ENCODE measurements at places on chromosomes 7 and 10.

DNA sequence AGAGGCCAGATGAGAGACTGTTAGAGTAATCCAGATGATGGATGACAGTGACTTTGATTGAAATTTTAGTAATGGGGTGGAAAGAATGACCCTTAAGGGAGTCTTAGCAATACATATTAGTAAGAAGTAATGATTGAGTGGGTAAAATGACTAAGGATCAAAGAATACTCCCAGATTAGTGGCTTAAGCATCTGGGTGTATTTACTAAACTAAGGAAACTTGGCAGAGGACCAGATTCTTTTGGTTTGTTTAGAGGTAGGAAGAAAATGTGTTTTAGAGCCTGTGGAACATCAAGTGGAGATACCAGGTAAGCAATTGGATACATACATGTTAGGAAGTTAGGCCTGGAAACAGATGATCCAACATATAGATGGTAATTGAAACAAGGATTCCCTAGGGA is 58.8 kb upstream of the ADRA2A start:
- no peak for DNase-seq

DNA sequence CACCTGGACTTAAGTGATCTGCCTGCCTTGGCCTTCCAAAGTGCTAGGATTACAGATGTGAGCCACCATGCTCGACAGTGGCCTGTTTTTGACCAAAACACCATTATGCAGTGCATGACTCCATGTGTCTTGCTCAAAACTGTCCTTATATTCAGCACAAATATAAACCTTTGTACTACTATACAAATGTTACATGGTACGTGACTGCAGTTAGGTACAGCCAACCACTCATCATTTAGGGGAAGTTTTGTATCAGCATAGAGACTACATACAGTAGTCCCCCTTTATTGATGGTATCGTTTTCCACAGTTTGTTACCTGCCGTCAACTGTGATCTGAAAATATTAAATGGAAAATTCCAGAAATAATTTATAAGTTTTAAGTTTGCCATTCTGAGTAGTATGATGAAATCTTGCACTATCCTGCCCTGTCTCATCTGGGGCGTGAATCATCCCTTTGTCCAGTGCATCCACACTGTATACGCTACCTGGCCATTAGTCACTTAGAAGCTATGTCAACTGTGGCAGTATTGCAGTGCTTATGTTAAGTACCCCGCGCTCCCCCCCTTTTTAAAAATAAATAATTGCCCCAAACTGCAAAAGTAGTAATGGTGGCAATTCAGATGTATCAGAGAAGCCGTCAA is 23.3 kb upstream of the ZNF282 start:
- no peak for DNase-seq

DNA sequence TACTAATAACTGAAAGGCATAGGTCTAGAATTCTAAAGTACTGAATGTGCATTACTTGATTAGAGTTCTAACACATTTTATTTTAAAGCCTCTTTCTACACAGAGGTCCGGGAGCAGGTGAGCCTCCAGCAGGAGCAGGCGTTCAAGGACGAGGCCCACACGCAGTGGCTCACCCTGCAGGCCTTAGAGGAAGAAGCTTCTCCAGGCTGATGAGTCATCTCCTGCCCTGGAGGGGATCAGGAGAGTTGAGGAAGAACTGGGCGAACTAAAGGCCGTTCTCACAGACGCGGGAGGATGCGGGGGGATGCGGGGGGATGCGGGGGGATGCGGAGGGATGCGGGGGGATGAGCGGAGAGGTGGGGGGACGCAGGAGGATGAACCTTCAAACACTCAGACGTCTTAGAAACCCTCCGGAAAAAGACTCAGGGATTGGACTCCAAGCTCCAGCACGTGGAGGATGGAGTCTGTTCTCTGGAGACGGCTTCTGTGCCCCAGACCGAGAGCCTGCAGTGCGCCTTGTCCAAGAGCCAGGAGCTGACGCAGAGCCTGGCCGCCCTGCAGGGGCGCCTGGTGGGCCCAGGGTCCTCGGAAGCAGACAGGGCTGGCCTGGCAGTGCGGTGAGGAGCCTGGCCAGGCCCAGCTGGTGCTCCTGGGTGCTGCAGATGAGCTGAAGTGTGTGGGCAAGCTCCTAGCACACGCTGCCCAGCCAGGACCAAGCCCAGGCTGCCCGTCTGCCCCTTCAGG is 433.7 kb upstream of the TPK1 start:
- DNase-seq, result no peak

- no peak for DNase-seq
These were observed 149.8 kb downstream of the AMPH start for GRCh38 chr7:38481401-38481800.

DNA sequence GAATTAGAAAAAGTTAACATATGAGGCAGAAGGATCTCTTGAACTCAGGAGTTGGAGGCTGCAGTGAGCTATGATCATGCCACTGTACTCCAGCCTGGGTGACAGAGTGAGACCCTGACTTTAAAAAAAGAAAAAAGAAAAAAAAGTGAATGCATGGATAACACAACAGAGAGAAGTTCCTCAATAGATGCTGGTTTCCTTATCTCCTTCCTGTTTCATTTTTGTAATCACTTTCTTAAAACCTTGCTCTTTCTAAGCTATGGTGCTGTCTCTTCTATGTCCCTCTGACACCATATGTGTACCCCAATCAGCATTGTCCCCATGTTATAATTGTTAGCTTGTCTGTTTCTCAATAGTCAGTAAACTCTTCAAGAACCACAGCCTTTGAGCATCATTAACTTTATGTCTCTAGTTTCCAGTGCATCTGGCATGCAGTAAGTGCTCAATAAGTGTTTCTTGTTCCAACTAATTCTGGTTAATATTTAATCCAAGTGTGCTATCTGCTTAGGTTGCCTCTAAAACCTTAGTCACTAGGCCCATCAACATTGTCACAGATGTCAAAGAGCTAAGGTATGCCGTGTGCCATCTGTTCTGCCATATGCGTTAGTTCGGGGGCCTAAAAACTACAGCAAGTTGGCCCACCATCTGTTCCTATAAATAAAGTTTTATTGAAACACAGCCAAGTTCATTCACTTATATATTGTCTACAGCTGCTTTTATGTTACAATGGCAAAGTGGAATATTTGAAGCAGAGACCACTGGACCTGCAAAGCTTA is 36.2 kb downstream of the MPP7 start:
- DNase-seq, result no peak

- DNase-seq, result no peak
These were observed 143.3 kb upstream of the AGK start for GRCh38 chr7:141407893-141408292.

DNA sequence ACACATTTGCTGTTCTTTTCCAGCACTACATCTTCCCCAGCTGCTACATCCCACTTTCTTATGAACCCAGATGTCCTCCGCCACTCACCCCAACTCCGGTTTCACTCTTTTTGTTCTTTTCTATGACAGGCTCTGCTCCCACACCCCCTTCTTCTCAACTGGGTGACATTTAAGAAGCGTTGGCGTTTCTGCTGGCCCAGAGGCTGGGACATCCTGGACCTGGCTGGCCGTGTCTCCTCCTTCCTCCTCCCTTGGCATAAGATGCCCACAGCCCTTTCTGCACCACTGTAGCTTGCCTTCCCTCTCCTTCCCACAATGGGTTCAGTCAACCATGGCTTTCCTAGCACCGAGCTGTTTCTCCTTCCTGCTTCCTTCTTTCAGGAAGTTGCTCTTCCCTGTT is 9.4 kb upstream of the CALML5 start:
- no peak for DNase-seq

DNA sequence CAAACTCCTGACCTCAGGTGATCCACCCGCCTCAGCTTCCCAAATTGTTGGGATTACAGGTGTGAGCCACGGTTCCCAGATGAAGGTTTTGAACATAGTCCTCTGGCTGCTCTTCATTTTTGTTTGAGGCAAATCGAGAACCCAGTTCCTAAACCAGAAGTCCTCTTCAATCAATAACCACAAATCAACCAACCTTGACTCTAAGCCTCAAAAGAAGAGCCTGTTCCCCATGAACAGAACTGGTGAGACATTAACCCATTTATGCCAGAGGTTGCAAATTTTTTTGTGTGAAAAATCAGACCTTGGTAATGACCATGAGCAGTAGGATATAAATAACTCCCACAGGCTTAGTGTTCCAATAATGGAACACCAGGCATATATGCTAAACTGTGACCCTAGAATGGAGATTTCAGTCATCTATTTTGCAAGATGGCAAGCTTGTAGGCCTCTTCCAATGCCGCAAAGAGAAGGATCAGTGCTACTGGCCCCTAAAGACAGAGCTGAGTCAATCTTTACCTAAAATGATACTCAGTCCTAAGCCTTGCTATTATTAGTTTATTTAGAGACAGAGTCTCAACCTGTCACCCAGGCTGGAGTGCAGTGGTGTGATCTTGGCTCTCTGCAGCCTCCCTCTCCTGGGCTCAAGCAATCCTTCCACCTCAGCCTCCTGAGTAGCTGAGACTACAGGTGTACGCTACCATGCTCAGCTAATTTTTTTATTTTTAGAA is 15.9 kb downstream of the KPNA7 start:
- DNase-seq, result no peak

GRCh38 chr10:123269017-123269552 is 114.9 kb downstream of the BUB3 start:
- peak; percentile 23 for DNase-seq

- DNase-seq, result no peak
These were observed 30.6 kb downstream of the RASGEF1A start for GRCh38 chr10:43236176-43236850.

GRCh38 chr10:110368002-110368401 is 63.3 kb upstream of the SMNDC1 start:
- DNase-seq, result no peak

GRCh38 chr7:5702876-5703571 is 78.4 kb downstream of the RNF216 start:
- no peak for DNase-seq

- DNase-seq, result no peak
These were observed 52.1 kb upstream of the MTURN start for GRCh38 chr7:30082686-30083085.

GRCh38 chr7:148905093-148905666 is 21.1 kb upstream of the EZH2 start:
- DNase-seq, result no peak

- no peak for DNase-seq
These were observed 6.5 kb downstream of the AHR start for GRCh38 chr7:17304926-17305325.

- DNase-seq, result no peak
These were observed 41.6 kb upstream of the SDHAF3 start for GRCh38 chr7:97075928-97076327.

DNA sequence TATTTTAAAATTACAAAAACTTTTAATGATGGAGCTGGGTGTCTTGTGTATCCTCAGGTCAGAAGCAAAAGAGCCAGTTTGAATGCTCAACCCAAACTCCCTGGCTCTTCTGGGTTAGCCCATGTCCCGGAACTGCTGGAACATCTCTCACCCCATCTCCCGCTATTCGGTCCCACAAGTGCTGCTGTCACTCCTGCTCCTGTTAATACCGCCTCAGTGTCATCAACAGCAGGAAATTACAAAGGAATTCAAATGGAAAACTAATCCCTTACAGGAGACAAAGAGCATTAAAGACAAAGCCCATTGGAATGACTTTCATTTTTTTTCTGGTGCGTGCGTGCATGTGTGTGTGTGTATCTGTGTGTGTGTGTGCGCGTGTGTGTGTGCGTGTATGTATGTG is 112.0 kb upstream of the C7orf33 start:
- no peak for DNase-seq

DNA sequence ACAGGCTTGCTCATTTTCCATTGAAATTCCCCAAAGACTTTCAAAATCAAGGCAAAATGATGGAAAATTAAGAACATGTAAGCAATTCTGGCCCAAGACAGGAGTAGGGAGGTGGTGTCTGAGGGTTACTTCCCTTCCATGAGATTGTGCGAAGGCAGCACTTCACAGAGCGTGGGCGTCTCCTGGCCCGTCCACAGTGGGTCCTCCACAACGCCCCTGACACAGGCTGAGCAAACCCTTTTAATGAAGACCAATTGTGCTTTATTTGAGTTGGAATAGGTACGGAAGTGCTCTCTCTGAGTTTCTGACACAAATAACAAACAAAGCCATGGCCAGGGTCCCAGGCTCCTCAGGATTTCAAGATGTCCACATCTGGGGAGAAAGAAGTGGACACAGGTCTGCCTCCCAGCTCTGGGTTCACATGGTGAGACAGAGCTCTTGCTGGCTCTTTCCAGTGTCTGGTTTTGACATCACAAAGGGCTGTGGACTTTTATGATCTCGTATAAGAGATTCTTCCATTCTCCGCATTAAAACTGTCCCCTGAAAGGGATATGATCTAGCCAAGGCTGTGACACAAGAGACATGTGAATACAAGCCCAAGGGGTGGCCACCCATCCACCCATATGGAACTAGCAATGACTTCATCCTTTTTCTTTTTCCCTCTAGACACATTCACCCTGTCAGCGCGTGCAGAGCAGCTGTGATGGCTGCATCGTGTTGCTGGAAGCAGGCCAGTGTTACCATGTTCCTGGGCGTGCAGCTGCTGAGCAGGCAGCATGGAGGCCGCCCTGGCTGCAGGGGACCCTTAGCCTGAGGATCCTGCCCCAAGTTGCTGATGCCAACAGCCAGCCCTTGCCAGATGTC is 145.6 kb downstream of the ADAM12 start:
- peak; percentile 94 for DNase-seq

GRCh38 chr10:129754211-129755050 is 209.6 kb downstream of the EBF3 start:
- no peak for DNase-seq

DNA sequence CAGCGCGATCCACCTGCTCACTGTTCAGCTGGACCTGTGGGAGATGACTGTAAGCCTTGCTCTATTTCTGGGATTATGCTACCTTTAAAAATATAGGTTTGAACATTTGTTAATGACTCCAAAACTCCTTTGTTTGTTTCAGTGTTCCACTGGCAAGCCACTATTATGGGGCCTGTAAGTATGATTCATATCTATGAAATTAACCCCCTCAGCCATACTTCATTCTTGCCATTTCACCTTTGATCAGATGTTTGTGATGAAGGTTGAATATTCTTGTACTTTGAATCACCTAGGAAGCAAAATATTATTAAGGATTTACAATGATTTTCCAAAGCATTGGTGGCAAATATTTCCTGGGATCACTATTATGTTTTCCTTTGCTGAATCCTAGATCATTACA is 23.9 kb upstream of the TFAM start:
- no peak for DNase-seq

DNA sequence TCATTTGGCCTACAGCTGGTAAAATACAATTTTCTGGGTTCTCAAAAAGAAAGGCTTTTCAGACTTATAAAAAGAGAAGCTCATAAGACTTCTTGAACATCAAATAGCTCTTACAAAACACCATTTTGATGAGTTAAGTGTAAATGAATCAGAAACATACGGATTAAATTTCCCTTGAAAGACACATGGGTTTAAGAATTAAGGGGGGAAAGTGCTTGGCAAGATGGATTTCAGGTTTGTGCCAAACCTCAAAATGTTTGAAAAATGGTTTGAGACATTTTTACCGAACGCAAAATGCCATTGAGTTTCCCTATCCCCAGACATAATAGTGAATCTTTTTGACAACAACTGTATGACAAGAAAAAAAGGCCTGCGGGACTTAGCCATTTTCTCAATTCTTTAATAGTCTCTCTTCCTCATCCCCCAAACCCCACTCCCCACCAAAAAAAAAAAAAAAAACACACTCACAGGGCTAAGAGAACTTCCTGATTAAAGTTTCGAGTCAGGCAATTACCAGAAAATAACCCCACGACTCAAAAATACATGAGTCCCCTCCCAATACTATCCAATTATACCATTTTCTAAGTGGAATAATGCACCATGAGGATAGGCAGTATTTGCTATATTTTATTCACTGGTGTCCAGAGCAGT is 260.1 kb downstream of the TRIL start:
- no peak for DNase-seq
